ENCODE measurements at places on chromosomes 2 and 18.

DNA sequence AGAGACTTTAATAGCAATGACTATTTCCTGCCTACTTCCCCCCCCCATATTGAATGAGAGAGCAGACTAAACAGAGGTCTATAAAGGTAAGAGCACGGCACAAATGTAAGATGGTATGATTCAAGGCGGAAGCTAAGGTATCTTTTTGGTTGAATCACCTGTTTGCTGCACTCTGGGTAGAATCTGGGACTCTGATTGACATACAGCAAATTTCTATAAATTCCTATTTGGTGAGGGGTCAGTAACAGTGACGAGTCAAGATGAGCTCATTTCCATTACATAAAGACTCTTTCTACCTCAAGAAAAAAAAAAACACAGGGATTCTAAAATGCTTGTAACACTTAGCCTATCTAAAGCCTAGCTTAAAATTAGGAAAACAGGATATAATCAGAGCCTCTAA, 297.3 kb downstream of the TNS1 start:
- no peak for DNase-seq

DNA sequence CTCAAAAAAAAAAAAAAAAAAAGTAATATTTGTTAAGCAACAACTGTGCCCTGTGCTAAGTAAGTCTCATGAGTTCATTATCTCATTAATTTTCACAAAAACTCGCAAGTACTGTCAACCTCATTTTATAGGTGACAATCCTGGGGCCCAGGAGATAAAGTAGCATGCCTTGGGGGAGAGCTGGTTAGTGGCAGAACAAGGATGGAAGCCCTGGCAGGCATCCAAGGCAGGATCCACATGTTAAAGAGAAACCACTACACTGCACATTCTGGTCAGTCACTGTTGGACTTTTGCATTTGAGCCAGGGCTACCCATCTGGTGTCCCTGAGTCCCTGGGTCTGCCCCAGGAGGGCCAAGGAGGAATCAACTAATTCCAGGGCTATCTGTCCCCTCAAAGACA, 54.6 kb downstream of the ZFP36L2 start:
- no peak for DNase-seq

- DNase-seq = no peak
Observed at GRCh38 chr2:207150284-207150683, 15.5 kb downstream of the KLF7 start.

- no peak for DNase-seq
Observed at GRCh38 chr2:238157506-238158017, 1.2 kb upstream of the ERFE start.

DNA sequence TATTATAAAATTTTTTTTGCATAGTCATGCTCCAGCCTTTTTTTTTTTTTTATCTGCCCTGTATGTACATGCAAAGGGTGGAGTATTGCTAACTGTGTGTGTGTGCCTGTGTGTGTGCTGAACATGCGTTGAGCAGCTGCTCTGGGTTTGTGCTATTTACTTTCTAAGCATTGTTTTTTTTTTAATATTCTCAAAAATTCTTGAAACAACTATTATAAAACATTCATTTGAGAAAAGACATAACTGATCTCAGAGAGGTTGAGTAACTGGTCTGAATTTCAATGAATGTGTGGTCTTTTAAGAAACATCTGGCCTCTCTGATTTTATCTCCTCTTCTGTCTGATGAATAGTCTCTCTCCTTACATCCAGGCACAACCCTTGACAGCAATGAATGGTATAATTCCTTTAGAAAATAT, 366.0 kb upstream of the SLC14A2 start:
- DNase-seq = no peak
